ENCODE measurements at places on chromosomes 7 and 10. TPM values are rescaled to one million over a fixed set of nuclear protein-coding genes. Genes with fewer than 3 reads are reported as not detected.

Gene GPR158
- 0.31 TPM for polyA plus RNA-seq

Gene GDF2
- polyA plus RNA-seq: not detected

Gene ASB15
- polyA plus RNA-seq: 2.0 TPM

Gene ADAP1
- polyA plus RNA-seq: 10.6 TPM

Gene CLRN3
- 21.4 TPM for polyA plus RNA-seq

Gene ADAMTS14
- 0.69 TPM for polyA plus RNA-seq

Gene CDNF
- 2.8 TPM for polyA plus RNA-seq

Gene PRKG1
- 15.4 TPM for polyA plus RNA-seq

Gene WIPF3
- 5.0 TPM for polyA plus RNA-seq

Gene DPP6
- 46.8 TPM for polyA plus RNA-seq

Gene SUN3
- polyA plus RNA-seq: not detected

Gene PTF1A
- polyA plus RNA-seq: not detected
